Tracheal epithelial cell (primary cell): ENCODE measurements at places on chromosomes 16 and 17. TPM values are rescaled to one million over a fixed set of nuclear protein-coding genes. Genes with fewer than 3 reads are reported as not detected.

EZH1 gene
- 8.9 and 12.1 TPM in 2 replicates for total RNA-seq

PFN1 gene
- total RNA-seq, result 382 and 601 TPM in 2 replicates

SLC13A2 gene
- total RNA-seq, result not detected in 2 replicates

SCGB1C2 gene
- not detected in 2 replicates for total RNA-seq

SLC22A31 gene
- total RNA-seq, result not detected in 2 replicates

COASY gene
- 13.7 and 14.9 TPM in 2 replicates for total RNA-seq

VMO1 gene
- 0.72 and 1.1 TPM in 2 replicates for total RNA-seq
